ENCODE measurements at places on chromosomes 2 and 18. TPM values are rescaled to one million over a fixed set of nuclear protein-coding genes. Genes with fewer than 3 reads are reported as not detected.
A peak's percentile ranks its signal among the peaks of the same experiment; 100 is the strongest.

CAPN14 gene
- total RNA-seq: 0.64 TPM

DTNB gene
- total RNA-seq: 33.5 TPM

ICOS gene
- 161 TPM for total RNA-seq

ASPRV1 gene
- total RNA-seq: 0.73 TPM

SMYD1 gene
- total RNA-seq: not detected

PDE11A gene
- total RNA-seq: not detected

PID1 gene
- not detected for total RNA-seq

SPATA3 gene
- total RNA-seq: 1.1 TPM

FAM110C gene
- total RNA-seq: 0.96 TPM

GRCh38 chr18:79394534-79395307 lies 1.0 kb upstream of the NFATC1 start:
- peak; percentile 93 for DNase-seq

DNA sequence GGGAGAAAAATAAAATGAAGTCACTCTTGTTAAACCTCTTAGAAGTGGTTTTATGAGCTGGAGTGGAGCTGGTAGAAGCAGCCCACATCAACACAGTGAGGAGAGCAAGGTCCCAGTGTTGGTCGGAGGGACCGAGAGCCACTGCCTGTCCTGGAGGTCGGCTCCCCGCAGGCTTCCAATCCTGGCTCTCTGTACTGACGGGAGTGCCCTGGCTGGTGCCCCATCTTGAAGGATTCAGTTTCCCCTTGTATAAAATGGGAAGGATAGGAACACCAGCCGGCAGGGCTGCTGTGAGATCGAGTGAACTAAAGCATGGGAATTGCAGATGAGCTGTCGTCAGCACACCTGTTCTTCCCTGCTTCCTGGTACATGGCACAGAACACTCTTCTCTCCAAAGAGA lies 104.3 kb upstream of the ID2 start:
- no peak for DNase-seq

DNA sequence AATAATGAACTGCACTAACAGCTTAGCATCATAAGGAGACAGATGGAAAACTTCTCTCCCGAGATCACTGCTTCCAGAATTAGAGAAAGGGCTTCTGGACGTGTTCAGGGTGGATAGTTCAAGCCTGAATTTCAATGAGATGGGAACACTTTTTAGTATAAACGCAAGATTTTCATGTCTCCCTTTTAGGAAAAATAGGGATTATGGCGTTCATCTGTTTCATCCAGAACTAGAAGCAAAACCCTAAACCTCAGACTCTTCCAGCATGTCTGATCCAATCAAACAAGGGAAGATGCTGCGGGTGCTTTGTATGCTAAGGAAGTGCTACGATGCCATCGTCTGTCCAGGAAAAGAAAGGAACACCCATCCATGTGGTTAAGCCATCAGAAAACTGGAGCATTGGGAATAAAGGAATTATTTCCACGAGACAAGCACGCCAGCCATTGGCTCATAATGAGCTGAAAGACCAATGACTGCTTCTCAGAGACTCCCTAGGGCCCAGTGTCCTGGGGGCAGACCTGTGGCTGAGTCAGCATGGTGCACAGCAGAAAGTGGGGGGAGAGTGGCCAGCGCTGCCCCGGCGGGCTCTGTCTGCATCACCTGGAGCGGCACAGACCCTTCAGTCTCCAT lies 65.9 kb upstream of the AFF3 start:
- no peak for DNase-seq

- no peak for DNase-seq
Measured at GRCh38 chr2:161135951-161136593, 24.2 kb upstream of the TANK start.

- DNase-seq: peak; percentile 70
Measured at GRCh38 chr2:189304360-189304759, 124.8 kb upstream of the COL5A2 start.

GRCh38 chr2:36134281-36134680 lies 221.3 kb upstream of the CRIM1 start:
- DNase-seq: no peak

DNA sequence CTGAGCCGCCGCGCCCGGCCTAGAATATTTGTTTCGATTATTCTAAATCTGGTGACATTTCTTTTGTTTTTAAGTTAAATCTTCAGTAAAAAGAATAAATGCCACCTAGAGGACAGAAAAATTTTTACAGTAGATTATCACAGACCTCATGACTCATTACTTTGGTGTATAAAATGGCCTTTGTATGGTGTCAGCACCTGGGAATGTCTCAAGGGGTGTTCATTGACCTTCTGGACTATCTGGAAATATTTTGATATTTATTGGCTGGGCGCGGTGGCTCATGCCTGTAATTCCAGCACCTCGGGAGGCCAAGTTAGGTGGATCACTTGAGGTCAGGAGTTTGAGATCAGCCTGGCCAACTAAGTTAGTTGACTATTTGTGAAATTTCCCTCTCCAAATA lies 30.3 kb upstream of the SLC30A6 start:
- no peak for DNase-seq

- no peak for DNase-seq
Measured at GRCh38 chr2:180276733-180277132, 269.6 kb upstream of the CWC22 start.

GRCh38 chr18:11066038-11066437 lies 83.3 kb downstream of the PIEZO2 start:
- no peak for DNase-seq

DNA sequence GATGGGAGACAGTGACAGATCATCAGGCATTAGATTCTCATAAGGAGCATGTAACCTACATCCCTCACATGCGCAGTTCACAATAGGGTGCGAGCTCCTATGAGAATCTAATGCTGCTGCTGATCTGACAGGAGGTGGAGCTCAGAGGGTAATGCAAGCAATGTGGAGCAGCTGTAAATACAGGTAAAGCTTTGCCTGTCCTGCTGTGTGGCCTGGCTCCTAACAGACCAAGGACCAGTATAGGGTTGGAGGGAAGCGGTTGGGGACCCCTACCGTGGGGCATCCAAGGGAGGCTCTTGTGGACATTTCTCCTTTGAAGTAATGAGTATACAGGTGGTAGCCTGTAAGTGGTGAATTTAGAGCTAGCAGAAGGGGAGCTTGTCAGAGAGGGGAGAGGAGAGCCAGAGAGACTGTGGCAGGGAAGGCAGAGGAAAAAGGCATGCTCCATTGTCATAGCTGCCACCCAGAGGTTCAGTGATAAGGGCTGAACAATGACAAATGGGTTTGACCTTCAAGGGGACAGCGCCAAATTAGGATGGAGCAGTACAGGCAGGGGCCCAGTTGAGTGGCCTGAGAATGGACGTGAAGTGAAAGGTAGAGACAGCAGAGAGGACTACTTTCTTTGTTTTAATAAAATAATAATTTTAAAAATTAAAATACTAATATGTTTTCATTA lies 15.2 kb upstream of the TMBIM1 start:
- DNase-seq: no peak

GRCh38 chr2:180456801-180457200 lies 449.7 kb upstream of the CWC22 start:
- DNase-seq: no peak

GRCh38 chr18:25786758-25787157 lies 303.7 kb downstream of the SS18 start:
- DNase-seq: no peak

- no peak for DNase-seq
Measured at GRCh38 chr18:79975985-79976680, 11.7 kb downstream of the HSBP1L1 start.

DNA sequence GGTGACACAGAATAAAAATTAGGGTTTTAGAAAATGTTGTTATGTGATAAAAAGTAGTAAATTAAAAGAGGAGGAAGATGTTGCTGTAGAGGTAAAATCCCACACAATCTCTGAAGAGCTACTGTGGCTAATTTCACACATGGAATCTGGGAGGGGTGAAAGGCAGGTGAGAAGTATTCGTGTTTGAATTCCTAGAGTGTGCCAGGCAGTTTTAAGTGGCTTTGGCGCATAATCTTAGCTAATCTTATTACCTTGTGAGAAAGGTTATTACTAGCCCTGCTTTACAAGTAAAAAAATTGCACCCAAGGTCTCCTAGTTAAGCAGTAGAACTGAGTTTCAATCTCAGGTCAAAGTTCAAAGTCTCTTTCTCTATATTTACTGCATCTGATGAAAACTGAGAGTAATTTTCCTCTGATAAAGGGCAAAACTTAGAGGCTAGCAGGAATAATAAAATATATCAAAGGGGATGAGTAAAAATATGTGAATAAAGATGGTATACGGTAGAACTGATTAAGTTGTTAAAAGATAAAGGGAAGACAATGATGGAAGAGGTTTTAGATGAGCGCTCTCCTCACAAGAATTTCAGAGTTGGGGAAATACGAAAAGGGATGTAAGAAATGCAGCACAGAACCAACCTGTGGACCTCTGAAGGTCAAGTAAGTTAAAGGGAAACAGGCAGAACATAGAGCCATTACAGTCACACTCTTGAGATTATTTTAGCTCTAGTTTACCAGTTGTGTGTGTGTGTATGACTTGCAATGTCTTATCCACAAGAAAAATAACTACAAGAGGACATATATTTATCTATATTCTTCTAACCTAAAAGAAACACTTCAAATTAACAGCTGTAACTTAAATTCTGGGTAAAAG lies 34.8 kb downstream of the GAREM1 start:
- no peak for DNase-seq

DNA sequence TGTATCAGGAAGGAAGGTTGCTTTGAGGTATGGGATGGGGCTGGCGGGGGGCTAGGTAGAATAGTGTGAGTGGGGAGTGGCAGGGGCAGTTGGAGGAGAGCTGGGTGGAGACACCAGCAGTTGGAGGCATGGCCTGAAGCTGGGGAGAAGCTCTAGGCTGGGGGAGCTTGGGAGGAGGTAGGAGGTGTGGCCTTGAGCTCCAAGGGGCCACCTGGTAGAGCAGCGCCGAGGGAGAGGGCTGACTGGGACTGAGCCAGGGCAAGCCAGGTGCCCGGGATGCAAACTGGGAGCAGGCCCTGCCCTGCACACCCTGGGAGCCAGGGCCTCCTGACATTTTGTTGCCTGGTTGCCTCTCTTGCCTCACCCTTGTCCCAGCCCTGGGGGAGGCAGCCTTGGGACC lies 33.1 kb upstream of the PDIA6 start:
- DNase-seq: no peak

- no peak for DNase-seq
Measured at GRCh38 chr2:224393157-224393872, 8.6 kb downstream of the FAM124B start.

- no peak for DNase-seq
Measured at GRCh38 chr2:216445501-216445900, 33.2 kb downstream of the SMARCAL1 start.

- no peak for DNase-seq
Measured at GRCh38 chr2:85475799-85476490, 57.4 kb downstream of the SH2D6 start.

DNA sequence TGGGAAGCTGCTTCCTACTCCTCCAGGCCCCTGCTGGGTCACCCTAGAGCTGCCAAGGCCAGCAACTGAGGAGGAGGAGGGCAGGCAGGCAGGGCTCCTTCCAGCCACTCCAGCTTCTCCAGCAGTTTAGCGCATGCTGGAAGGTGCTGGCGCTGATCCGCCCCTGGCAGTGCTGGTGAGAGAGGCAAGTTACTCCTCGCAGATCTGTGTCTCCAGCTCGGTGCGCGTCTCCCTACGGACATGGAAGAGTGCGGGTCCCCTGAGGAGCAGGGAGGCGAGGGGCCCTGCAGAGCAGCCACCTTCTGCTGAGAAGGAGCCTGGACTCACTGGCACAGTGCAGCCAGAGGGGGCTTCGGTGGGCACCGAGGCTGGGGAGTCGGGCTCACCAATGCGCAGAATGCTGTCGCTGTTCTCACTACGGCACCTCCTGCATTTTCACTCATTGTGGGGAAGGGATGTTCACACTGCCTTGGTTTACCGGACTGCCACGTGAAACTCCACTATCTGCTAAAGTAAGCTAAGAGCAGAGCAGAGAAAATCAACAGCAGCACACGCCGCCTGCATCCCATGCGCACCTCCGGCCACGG lies 206.0 kb downstream of the HDAC4 start:
- DNase-seq: no peak

DNA sequence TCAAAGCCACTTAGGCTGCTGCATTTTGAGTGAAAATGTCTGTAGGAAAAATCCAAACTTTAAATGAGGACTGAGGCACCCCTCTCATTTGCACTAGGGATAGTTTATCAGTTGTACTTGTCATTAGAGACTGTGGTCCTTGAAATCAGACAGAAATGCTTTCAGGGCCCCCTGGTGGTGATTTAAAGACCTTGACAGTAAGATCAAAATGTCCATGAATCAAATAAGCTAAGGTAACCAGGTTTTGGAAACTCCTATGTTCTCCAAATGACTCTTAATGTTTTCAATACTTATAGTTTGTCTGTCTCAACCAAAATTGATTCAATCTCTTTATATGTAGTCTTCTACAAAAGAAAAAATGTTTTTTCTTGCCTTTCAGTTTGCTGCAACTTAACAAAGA lies 28.8 kb upstream of the DDX18 start:
- peak; percentile 59 for DNase-seq

- DNase-seq: no peak
Measured at GRCh38 chr2:219965287-219966194, 338.1 kb downstream of the SLC4A3 start.

DNA sequence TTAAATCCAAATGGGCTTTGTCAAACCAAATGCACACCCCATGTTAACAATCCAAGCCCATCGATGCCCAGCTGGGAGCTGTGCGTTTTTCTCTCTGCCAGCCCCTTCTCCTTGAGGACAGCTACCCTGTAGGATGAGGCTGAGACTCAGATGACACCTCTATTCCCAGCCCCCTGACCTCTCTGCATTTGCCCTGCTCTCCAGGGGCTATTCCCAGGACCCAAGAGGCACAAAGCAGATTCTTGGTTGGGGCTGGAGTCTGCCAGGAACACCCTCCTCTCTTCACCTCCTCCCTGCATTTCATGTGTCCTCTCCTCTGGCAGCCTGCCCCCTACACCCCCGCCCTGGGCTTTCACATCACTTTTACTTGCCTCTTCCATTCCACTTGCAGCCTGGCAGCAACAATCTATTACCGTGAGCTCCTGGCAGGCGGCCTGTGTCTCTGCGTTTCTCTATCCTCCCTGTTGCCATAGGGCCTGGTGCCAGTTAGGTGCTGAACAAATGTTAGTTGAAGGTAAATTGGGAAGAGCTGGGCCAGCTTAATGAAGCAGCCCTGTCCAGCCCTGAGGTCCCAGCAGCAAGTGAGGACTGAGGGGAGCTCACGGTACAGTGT lies 51.8 kb downstream of the ADD2 start:
- DNase-seq: no peak

- DNase-seq: no peak
Measured at GRCh38 chr2:25738383-25739343, 65.3 kb upstream of the DTNB start.

DNA sequence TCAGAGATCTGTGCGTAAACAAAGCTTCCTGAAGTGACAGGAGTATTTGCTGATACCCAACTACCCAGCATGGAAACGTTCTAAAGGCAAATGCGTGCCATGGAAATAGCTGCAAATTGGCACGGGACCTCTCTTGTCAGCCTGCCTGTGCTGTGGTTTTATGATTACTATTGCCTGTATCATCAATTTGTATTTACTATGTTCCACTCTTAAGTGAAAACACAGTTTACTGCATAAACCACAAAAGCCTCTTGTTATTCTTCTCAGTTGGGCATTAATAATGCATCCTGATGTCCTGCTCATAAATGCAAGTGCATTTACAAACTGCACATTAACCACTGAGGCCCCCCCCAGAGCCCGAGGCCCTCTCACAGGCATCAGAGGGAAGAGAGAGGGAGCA lies 196.6 kb upstream of the SLC35G4 start:
- no peak for DNase-seq

Data from activated CD4-positive, alpha-beta T cell treated with anti-CD3 and anti-CD28 coated beads for 36 hours (primary cell).